LoVo (cell line): ENCODE measurements at places on chromosomes 13 and 19.

DNA sequence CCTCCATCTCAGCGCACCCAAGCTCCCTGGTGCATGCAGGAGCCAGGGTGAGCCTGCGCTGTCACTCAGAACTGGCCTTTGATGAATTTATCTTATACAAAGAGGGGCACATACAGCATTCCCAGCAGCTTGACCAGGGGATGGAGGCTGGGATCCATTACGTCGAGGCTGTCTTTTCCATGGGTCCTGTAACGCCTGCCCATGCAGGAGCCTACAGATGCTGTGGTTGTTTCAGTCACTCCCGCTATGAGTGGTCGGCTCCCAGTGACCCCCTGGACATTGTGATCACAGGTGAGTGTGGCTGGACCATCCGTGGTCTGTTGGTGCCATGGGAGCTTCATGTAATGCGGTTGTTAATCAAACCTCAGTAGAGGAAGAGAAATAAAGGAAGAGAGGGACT is 33.0 kb downstream of the LAIR2 start:
- no peak for DNase-seq

GRCh38 chr13:74550039-74550438 is 415.8 kb upstream of the KLF12 start:
- DNase-seq: no peak

- DNase-seq: peak; percentile 53
Measured at GRCh38 chr13:73722120-73722519, 412.1 kb downstream of the KLF12 start.

GRCh38 chr19:47589824-47590223 is 16.9 kb upstream of the ZNF541 start:
- no peak for DNase-seq

GRCh38 chr13:103308667-103309066 is 242.4 kb upstream of the SLC10A2 start:
- no peak for DNase-seq

- DNase-seq: no peak
Measured at GRCh38 chr13:110368408-110368807, 61.3 kb downstream of the COL4A2 start.

DNA sequence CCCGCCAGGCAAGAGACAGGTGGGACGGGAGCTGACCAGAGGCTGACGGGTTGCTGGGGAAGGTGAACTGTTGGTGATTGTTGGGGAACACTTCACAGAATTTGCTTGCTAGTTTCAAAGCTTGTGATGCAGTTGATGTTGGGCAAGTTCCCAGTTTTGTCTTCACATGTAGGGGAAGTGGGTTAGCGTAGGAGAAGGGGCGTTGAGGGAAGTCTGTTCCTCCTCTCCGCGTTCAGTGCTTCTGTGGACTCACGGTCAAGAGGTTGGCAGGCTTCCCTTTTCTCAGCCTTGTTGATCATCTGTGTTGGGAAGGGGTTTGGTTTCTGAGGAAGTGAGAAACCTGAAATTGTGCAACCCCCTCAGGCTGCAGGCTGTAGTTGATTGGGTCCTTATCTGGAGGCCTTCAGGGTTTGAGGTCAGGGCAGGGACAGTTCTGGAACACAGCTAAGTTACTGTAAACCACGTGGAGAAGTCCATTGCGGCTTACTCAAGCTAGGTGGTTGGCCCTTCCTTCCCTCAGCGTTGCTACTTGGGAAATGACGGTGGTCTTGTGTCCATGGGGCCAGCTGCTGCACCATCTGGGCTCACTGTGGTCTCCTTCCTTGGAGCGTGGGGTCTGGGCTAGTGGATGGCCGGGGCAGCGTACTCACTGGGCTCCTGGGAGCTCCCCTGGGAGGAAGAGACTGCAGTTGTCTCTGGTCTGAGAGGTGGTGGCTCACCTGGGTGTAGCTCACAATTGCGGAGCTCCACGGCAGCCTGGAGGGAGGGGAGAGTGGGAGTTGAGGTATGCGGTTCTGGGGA is 7.5 kb downstream of the RPS9 start:
- DNase-seq: no peak

GRCh38 chr19:10408511-10409283 is 5.4 kb upstream of the CDC37 start:
- DNase-seq: no peak

DNA sequence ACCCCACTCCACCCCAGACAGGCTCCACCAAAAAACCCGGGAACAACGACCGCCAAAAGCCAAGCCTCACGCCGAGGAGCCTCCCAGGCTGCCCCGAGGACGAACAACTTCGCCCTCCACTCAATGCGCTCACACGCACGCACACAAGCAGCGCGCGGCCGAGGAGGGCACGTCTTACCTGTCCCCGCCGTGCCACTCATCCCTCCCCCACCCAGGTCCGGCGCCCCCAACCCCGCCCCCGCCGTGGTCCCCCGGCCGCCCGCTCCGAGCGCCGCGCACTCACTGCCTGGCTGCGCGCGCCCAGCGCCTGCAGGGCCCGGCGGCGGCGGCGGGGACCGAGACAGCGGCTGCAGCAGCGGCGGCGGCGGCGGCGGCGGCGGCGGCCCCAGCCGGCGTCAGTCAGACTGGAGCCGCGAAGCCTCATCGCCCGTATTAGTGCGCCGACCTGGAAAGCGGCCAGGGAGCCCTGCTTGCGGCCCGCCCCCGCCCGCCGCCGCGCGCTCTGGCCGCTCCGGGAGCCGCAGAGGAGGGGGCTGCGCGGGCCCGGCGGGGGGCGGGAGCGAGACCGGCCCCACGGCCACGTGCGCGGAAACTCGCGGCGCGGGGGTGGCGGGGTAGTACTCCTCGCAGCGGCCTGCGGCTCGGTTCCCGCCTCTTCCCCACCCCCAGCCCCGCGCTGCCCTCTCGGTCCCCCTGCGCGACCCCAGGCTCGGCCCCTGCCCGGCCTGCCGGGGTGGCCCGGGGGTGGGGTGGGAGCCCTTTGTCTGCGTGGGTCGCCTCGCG is at the start of gene SMAD9:
SMAD9 (minus strand) TSS at position 406 of the 783 bp plus-strand sequence. CDS start 40,549 bp downstream, outside the sequence.
- peak; percentile 29 for DNase-seq

DNA sequence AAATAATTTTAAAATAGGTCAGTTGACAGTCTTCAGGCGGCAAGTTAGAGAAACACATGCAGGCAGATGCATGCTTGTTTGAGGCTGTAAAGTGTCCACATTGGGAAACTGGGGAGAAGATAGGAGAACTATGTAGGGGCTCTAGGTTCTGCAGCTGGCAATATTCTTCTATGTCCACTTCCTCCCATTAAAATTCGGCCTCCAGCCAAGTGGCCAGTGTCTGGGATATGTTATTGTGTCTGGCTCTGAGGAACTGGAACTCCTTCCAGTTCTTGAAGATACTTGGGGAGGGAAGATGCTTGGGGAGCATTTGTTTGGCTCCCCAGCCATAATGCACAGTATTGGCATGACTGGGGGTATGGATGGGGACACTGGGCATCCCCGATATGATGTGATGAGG is 20.9 kb upstream of the KLF2 start:
- DNase-seq: no peak

- DNase-seq: no peak
Measured at GRCh38 chr19:2055931-2056836, 5.1 kb upstream of the MKNK2 start.

- DNase-seq: peak; percentile 53
Measured at GRCh38 chr13:25232937-25233515, 54.3 kb downstream of the MTMR6 start.
